ENCODE measurements at places on chromosomes 11 and 22. TPM values are rescaled to one million over a fixed set of nuclear protein-coding genes. Genes with fewer than 3 reads are reported as not detected.

- DNase-seq = no peak
Observed at GRCh38 chr22:32846780-32847491, 45.4 kb downstream of the TIMP3 start.

Gene MS4A10
- polyA plus RNA-seq = 0.11 TPM

- DNase-seq = no peak
Observed at GRCh38 chr11:60348116-60348515, 21.1 kb downstream of the MS4A6E start.

DNA sequence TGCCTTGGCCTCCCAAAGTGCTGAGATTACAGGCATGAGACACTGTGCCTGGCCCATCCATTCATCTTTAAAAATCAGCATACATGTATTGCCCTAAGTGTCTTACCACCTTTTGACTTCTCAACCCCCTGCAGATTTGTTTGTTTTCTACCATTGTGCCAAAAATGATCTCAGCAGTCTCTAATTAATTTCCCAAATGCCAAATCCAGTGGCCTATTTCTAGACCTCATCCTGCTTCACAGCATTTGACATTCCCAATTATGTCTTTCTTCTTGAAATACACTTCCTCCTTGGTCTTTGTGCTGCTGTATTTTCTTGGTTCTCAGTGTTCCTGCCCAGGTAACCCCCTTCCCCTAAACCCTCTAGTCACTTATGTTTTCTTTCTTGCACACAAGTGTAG, 46.0 kb upstream of the GRAMD1B start:
- no peak for DNase-seq

- DNase-seq = no peak
Observed at GRCh38 chr11:69216647-69217051, 60.9 kb downstream of the SMIM38 start.

Gene FERMT3
- 5.6 TPM for polyA plus RNA-seq

Gene P2RX6
- polyA plus RNA-seq = 1.1 TPM

- no peak for DNase-seq
Observed at GRCh38 chr11:35057926-35058668, 80.9 kb upstream of the CD44 start.

GRCh38 chr22:38267086-38267485, 5.7 kb downstream of the TMEM184B start:
- no peak for DNase-seq

Gene SPDYC
- not detected for polyA plus RNA-seq

Gene MMP27
- polyA plus RNA-seq = not detected

Gene SCGB2A2
- polyA plus RNA-seq = not detected

DNA sequence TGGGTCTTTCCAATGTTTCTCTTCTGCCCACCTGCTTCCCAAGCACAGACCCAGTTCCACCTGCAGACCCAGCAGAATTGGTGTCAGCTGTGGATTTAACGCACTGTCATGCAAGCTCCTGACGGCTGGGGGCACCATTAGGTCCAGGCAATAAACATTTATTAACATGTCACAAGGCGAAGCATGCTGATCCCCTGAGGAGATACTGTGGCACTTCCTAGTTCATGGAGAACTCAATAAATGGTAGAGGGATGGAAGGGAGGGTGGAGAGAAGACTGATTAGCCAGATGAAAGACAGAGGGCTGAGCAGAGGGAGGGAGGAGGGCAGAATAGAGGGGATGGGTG, 68.3 kb upstream of the TSPAN18 start:
- DNase-seq = no peak
